ENCODE measurements at places on chromosomes 2 and 18. TPM values are rescaled to one million over a fixed set of nuclear protein-coding genes. Genes with fewer than 3 reads are reported as not detected.

TUBA3E gene
- not detected for total RNA-seq

OTX1 gene
- 0.16 TPM for total RNA-seq

KCNG2 gene
- total RNA-seq: 0.13 TPM

GRCh38 chr18:47606526-47606925 lies 323.9 kb downstream of the SMAD2 start:
- DNase-seq: no peak

- DNase-seq: no peak
These were observed 97.1 kb downstream of the ASAP2 start for GRCh38 chr2:9303528-9304225.

MPP4 gene
- 0.06 TPM for total RNA-seq

G6PC2 gene
- total RNA-seq: 33.7 TPM

- no peak for DNase-seq
These were observed 27.6 kb upstream of the ASPRV1 start for GRCh38 chr2:69989009-69989408.

DNA sequence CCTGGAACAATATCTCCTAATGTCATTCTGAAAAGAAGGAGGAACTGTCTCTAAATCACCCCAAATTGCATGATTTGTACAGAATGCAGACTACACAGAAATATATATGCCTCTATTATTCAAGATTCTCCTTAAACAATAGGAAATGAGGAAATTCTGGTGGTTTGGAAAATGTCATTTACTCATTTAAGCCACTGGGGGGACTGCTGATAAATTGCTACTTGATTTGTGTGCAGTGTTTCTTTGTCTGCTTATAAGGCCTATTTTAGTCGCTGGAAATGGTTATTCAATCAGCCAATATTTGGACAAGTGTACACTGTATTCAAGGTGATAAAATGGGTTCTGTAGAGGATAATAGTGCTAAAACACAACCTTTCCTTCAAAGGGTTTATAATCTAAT lies 801.9 kb upstream of the CELF4 start:
- DNase-seq: no peak

LYG2 gene
- total RNA-seq: not detected

GRCh38 chr2:153474876-153475435 lies 3.6 kb downstream of the RPRM start:
- no peak for DNase-seq

- DNase-seq: no peak
These were observed 108.4 kb upstream of the TTN start for GRCh38 chr2:178915423-178916173.

GRCh38 chr2:170587922-170588321 lies 127.2 kb upstream of the SP5 start:
- no peak for DNase-seq

GRCh38 chr2:158025255-158025996 lies 76.2 kb upstream of the UPP2 start:
- DNase-seq: no peak

RAB27B gene
- 8.6 TPM for total RNA-seq

LYG1 gene
- total RNA-seq: 0.24 TPM

RNF138 gene
- 11.3 TPM for total RNA-seq

GRCh38 chr2:126898636-126899035 lies at the start of gene TEX51:
TSS of gene TEX51 (plus strand) at chr2:126898890. CDS start at chr2:126898919, 29 bp downstream.
- DNase-seq: peak; percentile 22

ASB18 gene
- total RNA-seq: not detected

KCNIP3 gene
- total RNA-seq: 7.5 TPM

DNA sequence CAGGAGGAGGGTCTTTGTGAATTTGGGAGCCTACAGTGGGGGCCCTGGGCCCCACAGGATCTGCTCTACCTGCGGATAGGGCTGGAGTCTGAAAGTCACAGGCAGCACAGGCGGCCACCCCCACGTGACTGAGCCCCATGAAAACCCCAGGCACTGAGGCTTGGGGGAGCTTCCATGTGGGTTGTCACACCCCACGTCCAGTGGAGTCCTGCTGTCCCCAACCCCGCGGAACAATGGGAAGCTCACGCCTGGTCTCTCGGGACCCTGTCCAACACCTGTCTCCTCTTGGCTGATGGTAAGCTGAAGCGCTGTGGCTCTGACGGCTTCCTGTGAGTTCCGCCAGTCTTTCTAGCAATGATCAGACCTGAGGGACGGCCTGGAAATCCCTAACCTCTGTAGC lies 85.8 kb downstream of the PTGR3 start:
- DNase-seq: peak; percentile 45

Measured in pancreas (tissue), 10 donors.